Endothelial cell (in vitro differentiated cells): ENCODE measurements at places on chromosomes 4 and X.

GRCh38 chrX:104193485-104193884, 27.2 kb downstream of the FAM199X start:
- no peaks in the 10 kb centered on the region for H3K27me3 ChIP-seq
- H3K4me1 ChIP-seq, result no peaks in the 10 kb centered on the region
- peaks cover 6% of the 10 kb centered on the region for H3K36me3 ChIP-seq
- H3K4me3 ChIP-seq, result no peak overlapping the region
- H3K27ac ChIP-seq, result no peak overlapping the region

DNA sequence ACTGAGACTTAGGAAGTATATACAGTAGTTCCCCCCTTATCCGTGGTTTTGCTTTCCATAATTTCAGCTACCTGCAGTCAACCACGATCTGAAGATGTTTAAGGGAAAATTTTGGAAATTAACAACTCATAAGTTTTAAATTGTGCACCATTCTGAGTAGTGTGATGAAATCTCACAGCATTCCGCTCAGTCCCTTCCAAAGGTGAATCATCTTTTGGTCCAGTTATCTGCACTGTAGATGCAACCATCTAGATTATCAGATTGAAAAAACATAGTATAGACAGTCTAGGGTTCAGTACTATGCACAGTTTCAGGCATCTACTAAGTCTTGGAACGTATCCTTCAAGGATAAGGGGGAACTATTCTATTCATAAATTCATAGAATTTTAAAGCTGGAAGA, 109.0 kb downstream of the ANXA3 start:
- no peak overlapping the region for H3K4me3 ChIP-seq
- peaks cover 4% of the 10 kb centered on the region for H3K36me3 ChIP-seq
- H3K27me3 ChIP-seq, result peaks cover 2% of the 10 kb centered on the region
- DNase-seq, result no peak
- no peak overlapping the region for H3K27ac ChIP-seq

DNA sequence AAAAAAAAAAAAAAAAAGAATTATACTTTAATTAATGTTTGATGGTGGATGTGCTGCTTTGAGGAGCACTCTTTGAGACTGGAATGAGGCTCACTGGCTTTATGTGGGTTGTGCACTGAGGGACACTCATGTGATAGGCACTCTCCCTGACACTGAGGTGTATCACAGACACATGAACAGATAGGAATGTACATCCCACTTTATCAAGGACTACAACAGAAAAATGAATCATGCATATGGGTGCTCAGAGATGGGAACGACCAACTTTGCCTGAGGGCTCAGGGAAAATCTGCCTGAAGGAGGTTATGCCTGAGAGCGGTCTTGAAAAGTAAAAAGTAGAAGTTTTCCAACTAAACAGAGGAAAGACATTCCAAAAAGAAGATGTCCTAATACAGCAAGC, 97.7 kb upstream of the RBPJ start:
- no peak overlapping the region for H3K27ac ChIP-seq
- no peak for DNase-seq
- no peak overlapping the region for H3K4me3 ChIP-seq
- no peaks in the 10 kb centered on the region for H3K4me1 ChIP-seq

DNA sequence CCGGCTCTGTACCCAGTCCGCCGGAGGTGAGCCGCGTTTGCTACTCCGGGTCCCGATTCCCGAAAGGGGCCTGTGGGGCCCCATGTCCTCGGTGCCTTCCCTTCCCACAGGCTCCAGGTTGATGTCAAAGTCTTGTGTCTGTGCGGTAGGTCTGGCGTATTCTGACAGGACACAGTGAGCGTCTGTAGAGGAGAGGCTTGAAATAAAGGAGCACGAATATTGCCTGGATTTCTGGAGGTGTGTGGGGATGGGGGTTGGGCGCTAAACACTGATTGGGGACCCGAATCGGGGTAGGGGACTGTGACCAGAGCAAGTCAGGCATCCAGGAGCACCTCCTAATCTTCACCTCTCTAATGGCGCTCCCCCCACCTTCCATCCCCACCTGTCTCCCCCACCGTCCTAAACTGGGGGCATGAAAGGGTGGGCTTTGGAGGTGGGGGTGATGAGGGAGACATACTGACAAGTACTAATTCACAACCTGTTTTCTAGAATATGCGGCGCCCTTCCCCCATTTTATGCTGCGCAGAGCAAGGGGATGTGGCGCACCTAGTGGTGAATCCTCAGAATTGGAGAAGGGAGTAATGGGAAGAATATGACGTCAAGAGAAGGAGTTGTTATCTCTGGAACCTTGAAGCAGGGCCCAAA, 855 bp downstream of the GPRASP2 start:
- no peaks in the 10 kb centered on the region for H3K4me1 ChIP-seq
- H3K4me3 ChIP-seq, result peak overlapping the region; percentile 91
- peaks cover 5% of the 10 kb centered on the region for H3K27me3 ChIP-seq
- no peak overlapping the region for H3K27ac ChIP-seq

GRCh38 chr4:6105311-6105911, 87.2 kb upstream of the C4orf50 start:
- peaks cover 6% of the 10 kb centered on the region for H3K4me1 ChIP-seq
- H3K27ac ChIP-seq, result no peak overlapping the region
- peaks cover 4% of the 10 kb centered on the region for H3K27me3 ChIP-seq
- H3K4me3 ChIP-seq, result no peak overlapping the region
